Right renal pelvis (tissue), 4 donors: ENCODE measurements at places on chromosomes 12 and 14.

GRCh38 chr14:77682158-77682553 is 25.7 kb downstream of the ALKBH1 start:
- DNase-seq: no peak

GRCh38 chr12:48192861-48193260 is 9.4 kb downstream of the CCDC184 start:
- no peak for DNase-seq

DNA sequence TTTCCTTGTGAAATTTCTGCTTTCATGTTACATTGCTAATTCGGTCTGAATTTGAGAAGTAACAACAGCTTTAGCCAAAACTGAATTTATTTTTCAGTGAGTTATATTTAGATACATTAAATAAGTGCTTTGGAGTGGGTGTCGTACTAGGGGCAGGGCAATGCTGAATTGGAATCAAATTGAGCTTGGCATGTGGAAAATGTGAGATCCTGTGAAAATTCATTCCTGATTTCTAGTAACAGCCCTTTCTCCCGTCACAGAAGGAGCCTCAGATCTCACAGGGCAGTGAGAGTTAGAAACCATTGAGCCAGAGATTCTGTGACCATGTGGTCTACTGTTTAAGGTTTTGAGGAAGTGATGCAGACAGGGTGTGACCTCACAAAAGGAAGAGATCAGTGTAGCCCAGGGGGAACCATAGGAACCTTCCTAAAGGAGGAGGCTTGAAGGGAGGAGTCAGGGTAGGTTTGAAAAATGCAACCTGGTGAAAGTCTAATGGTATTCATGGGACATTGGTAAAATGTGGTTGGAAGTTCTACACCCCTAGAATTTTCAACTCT is 1136.8 kb downstream of the AACS start:
- no peak for DNase-seq

- DNase-seq: no peak
Observed at GRCh38 chr12:131827961-131828534, at the start of gene MMP17. Gene MMP17 (plus strand): TSS chr12:131828393. CDS start chr12:131828495, 102 bp downstream.

- DNase-seq: no peak
Observed at GRCh38 chr14:100780246-100780645, 45.7 kb upstream of the MEG3 start.

DNA sequence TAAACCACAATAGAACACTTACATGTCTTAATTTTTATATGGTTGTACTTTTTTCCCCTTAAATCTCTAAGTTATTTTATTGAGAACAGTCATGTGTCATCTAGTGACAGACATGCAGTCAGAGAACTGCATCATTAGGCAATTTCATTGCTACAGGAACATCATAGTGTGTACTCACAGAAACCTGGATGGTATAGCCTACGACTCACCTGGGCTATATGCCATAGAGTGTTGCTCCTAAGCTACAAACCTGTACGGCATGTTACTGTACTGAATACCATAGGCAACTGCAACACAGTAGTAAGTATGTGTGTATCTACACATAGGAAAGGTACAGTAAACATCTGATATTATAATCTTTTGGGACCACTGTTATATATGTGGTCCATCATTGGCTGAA is 557.6 kb downstream of the PRKD1 start:
- no peak for DNase-seq

- no peak for DNase-seq
Observed at GRCh38 chr12:110243227-110243626, 37.8 kb upstream of the ATP2A2 start.

GRCh38 chr12:126069549-126070165 is 1004.4 kb downstream of the AACS start:
- DNase-seq: no peak

GRCh38 chr12:6778574-6779550 is 6.5 kb downstream of the LAG3 start:
- DNase-seq: peak; percentile 92

- DNase-seq: no peak
Observed at GRCh38 chr14:29637411-29637810, 290.2 kb downstream of the PRKD1 start.

GRCh38 chr14:49297102-49297501 is 289.1 kb downstream of the RPS29 start:
- no peak for DNase-seq

DNA sequence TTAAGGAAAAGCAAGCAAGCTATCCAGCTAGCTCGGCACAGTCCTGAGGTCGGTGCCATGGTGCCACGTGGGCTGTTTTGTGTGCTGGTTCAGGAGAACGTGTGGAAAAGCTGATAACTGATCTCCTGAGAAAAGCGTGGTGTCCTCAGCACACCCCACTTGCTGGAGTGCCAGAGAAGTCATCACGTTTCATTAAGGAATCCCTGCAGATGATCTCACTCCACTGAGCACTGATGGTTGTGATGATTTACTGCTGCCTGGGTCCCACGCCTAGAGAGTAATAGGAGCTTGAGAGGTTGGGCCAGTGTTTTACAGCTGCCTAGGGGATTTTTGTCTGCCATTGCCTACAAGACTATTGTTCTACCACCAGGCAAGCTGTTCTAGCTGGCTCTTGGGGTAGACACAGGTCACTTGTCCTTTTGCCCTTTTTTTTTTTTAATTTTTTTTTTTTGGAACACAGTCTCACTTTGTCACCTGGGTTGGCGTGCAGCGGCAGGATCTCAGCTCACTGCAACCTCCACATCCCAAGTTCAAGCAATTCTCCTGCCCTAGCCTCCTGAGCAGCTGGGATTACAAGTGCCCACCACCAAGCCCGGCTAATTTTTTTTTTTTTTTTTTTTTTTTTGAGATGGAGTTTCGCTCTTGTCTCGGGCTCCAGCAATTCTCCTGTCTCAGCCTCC is 42.3 kb upstream of the EVL start:
- no peak for DNase-seq

DNA sequence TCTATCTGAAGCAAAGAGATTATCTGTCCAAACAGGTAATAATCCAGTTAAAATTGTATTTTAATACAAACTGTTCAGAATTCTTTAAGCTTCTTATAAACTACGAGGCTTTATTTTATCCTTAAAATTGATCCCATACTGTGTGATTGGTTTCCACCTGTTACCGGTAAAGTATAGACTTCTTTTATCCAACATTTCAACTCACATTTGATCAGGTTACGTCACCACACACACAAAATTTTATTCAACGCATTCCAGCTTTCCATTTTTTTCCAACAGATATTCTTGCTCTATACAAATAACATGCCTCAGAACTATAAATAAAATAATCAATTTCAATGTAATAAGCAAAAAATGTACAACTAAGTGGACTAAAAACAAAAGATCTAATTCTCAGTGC is 4.5 kb downstream of the NOVA1 start:
- no peak for DNase-seq

DNA sequence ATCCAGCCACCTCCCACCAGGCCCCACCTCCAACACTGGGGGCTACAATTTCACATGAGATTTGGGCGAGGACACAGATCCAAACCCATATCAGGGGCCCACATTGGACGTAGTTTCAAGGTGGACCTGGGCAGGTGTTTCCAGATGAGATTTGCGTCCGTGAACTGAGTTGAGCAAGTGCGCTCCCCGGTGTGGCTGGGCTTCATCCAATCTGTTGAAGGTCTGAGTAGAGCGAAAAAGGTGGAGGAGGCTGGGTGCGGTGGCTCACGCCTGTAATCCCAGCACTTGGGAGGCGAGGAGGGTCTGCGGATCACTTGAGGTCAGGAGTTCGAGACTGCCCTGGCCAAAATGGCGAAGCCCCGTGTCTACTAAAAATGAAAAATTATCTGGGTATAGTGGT is 4.9 kb upstream of the GLT1D1 start:
- no peak for DNase-seq

DNA sequence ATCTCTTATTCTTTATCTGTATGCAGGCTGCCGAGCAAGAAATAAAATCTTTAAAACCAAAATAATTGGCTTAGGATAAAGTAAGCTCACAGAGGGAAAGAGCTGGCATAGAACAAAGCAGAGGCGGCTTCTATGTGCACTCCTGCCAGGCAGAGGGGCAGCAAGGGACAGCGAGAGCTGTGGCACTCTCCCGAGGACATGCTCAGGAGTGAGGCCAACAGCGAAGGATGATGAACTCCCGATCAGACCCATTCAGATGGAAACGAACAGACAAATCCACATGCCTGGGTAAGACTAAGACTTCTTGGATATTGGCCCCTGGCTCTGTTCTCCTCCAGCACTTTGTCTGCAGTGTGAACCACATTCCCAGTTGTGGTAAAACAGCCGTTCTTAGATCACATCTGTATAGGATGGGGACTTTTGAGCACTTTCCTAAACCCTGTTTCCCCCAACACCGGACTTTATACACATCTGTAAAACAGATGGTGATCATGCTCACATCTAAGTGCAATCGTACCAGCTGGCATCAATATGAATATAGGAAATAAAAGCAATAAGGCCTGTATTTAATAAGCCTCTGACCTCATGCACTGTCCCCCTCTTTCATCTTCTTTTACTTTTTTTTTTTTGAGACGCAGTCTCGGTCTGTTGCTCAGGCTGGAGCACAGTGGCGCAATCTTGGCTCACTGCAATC is 134.1 kb downstream of the PPM1H start:
- DNase-seq: no peak

DNA sequence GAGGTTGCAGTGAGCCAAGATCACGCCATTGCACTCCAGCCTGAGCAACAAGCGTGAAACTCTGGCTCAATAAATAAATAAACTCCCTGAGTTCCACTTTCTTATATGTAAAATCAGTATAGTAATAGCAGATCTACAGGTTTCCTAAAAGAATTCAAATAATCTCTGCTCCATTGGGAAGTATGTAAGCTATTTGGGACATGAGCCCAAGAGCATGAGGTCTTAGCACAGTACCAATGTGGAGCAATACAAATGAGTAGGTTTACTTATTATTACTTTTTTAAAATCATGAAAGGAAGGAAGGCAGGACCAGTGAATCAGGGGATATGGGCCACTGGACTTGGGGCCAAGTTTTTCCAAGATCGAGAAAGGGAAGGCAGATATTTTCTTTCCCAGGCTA is 216.9 kb upstream of the DIO2 start:
- no peak for DNase-seq

- peak; percentile 92 for DNase-seq
Observed at GRCh38 chr12:76763746-76764675, at the start of gene ZDHHC17. Gene ZDHHC17 (plus strand): TSS chr12:76764115. CDS start chr12:76764237, 122 bp downstream.

DNA sequence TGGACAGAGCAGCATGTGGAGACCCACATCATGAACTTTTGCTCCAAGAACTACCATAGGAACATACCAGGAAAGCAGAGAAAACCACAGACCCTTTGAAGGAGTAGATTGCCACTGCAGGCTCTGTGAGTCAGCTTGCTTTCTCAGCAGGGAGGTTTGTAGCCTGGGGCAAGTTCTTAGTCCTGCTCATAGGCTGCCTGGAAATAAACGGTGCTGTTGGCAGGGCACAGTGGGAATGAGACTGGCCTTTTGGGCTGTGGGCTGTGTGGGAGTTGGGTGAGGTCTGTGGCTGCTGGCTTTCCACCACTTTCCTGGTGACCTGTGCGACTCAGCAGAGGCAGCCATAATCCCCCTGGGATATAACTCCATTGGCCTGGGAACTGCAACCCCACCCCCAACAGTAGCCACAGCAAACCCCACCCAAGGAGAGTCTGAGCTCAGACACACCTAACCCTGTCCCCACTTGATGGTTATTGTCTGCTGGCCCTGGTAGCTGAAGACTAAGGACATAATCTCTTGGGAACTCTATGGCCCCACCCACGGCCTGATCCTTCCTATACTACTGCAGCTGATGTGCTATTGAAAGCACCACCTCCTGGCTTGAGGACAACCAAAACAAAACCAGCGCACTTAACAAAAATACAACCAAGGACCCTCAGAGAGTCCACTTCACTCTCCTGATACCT is 192.1 kb upstream of the GARIN6 start:
- DNase-seq: no peak

- DNase-seq: no peak
Observed at GRCh38 chr12:52630008-52630500, 11.7 kb upstream of the KRT73 start.

DNA sequence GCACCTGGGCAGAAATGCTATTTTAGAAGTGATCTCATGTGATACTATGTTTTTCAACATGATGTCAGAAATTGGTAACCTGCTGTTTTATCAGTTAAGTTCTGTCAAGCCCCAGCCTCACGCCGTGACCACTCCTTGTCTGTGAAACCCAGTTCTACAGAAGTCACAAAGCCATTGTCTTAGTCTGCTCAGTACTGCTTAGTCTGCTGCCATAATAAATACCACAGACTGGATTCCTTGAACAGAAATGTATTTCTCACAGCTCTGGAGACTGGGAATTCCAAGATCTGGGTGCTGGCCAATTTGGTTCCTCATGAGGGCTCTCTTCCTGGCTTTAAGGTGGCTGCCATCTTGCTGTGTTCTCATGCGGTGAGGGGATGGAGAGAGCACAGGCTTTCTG is 176.9 kb downstream of the PRKCH start:
- DNase-seq: no peak

DNA sequence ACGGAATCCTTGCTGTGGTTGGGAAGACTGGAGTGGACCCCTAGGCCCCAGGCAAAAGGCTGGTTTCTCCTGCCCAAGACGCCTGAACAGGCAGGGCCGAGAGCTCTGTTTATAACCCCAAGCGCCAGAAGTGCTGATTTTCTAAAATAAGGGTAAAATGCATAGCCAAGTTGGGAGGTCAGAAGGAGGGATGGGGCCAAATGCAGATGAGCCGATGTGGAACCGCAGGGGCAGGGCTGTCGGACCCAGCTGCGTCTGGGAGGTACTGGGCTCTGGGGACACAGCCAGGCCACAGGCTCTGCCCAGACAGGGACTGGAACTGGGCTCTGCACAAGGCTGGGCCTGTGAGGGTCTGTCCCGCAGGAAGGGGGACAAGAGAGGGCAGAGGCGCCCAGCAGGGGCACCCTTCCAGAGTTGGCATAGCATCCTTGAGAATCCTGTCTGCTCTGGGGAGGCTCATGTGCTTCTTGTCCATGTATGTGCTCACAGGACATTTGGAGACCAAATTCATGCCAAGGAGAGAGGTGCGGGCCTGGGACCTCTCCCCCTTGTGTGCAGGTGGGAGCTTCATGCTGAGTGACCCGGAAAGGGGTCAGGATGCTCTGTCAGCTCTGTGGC is 49.1 kb downstream of the JAG2 start:
- DNase-seq: no peak

- DNase-seq: no peak
Observed at GRCh38 chr12:18436170-18436569, 174.9 kb downstream of the PIK3C2G start.

DNA sequence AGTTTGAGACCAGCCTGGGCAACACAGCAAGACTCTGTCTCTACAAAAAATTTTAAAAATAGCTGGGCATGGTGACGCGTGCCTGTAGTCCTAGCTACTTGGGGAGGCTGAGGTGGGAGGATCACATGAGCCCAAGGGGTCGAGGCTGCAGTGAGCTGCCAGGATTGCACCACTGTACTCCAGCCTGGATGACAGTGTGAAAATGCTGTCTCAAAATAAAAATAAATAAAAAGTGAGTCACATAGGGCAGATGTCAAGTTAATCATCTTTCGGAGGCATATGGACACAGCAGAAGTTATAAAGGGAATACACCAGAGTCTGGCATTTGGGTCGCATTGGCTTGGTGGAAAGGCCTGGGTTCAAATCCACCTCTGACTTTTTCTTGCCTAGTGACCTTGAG is 92.7 kb downstream of the PHETA1 start:
- no peak for DNase-seq

- DNase-seq: no peak
Observed at GRCh38 chr12:5692850-5693249, 252.2 kb downstream of the ANO2 start.
